ENCODE measurements at places on chromosomes 6 and 20.

- DNase-seq = no peak
Observed at GRCh38 chr20:5400164-5400762, 83.5 kb upstream of the PROKR2 start.

GRCh38 chr6:56807326-56807988 is 147.4 kb upstream of the BEND6 start:
- no peak for DNase-seq

GRCh38 chr6:109964949-109965348 is 13.2 kb upstream of the GPR6 start:
- no peak for DNase-seq

- no peak for DNase-seq
Observed at GRCh38 chr6:151763303-151763702, 44.2 kb upstream of the ESR1 start.

DNA sequence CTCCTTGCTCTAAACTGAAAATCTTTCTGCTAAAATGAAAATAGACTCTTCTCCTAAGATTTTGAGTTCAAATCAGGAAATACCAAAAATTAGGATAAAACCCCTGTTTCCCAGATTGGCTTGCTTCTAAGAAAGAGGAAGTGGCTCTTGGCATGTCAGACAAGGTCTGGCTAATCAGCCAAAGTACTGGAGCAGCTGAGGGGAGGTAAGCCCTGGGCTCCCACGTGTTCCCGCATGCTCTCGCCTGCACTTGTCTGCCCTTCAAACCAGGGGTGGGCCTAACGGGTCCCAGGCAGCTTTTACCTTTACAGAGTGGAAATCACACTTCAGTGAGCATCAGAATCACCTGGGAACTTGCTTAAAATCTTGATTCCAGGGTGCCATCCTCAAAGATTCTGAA is 43.2 kb upstream of the GABRR1 start:
- DNase-seq = no peak

DNA sequence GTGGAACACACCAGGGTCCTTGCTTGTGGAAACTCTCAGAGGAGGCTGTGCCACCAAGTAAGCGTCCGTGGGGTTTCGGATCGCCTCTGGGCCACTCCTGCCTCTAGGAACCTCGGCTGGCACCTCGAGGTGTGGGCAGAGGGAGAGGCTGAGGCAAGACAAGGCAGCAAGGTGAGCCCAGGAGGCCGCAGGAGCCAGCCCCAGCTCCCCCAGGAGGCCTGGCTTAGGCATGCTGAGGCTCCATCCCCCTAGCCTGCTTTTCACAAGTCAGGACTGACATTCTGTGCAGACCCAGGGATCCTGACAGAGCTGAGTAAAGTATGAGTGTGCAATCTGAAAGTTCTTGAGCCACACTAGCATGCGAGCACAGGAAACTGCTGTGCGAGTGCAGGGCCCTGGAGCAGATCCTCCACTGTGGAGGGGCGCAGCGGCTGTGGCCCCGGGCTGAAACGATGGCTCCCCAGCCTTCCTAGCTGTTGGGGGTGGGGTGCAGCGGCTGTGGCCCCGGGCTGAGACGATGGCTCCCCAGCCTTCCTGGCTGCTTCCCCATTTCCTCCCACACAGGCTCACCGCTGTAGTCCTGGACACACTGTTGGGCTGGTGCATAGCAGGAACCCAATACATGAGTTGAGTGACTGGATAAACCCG is 75.2 kb upstream of the CD93 start:
- no peak for DNase-seq

DNA sequence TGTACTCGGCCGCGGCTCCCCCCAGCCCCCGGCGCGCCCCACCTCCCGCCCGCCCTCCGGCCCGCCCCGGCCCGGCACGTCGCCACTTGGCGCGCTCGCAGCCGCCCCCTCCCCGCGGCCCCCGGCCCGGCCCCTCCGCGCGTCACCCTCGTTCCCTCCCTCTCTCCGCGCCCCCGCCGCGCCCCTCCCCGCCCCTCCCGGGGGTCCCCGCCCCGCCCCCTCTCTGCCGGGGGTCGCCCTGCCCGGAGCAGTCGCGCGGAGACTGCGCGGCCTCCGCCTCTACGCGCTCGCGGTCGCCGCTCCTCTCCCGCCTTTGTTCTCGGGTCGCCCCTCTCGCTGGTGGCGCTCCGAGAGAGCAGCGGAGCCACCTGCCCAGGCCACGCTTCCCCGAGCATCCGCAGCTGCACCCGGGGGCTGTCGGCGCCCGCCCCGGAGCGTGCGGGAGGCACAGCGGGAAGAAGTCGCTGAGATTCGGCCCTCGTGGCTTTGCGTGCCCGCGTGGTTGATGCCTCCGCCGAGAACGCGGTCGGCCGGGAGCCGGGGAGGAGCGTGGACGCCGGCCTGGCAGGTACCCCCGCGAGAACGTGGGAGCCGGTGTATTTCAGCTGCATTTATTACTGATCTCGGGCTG is at the start of gene PHF10:
PHF10 (minus strand) TSS at position 7 of the 631 bp plus-strand sequence. CDS start 569 bp downstream, outside the sequence.
- DNase-seq = peak; percentile 63

DNA sequence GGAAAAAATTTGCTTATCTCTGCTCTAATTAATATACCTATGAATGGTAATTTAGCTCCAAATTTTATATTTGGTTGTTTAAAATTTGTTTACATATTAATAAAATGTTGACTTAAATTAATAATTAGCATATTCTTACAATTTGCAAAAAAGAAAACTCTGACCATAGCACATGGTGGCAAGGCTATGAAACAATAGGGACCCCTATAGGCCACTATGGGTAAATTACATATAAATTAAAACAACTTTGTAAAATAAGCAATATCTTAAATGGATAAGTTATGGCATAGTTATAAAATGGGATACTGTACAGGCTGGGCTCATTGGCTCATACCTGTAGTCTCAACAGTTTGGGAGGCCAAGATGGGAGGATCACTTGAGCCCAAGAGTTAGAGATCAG is 76.0 kb downstream of the MKKS start:
- DNase-seq = no peak

Measured in head of caudate nucleus (tissue), 42 donors.